Smooth muscle cell of the umbilical artery (primary cell): ENCODE measurements at places on chromosomes 3 and 15. TPM values are rescaled to one million over a fixed set of nuclear protein-coding genes. Genes with fewer than 3 reads are reported as not detected.

Gene HESX1
- 0.46 TPM in 1 of 2 replicates, not detected in the other for total RNA-seq

Gene SIAH2
- 31.2 and 40.9 TPM in 2 replicates for total RNA-seq

Gene ADAMTS17
- total RNA-seq = 0.30 and 0.37 TPM in 2 replicates

Gene APEH
- total RNA-seq = 115 and 140 TPM in 2 replicates

Gene GMNC
- 0.30 TPM in 1 of 2 replicates, not detected in the other for total RNA-seq

Gene ITIH1
- not detected in 2 replicates for total RNA-seq

Gene HCLS1
- 3.3 and 6.5 TPM in 2 replicates for total RNA-seq

Gene TRIM42
- not detected in 2 replicates for total RNA-seq

Gene SH2D7
- not detected in 2 replicates for total RNA-seq

Gene GABRG3
- total RNA-seq = under 0.01 and 0.42 TPM in 2 replicates

Gene CADM2
- 0.18 TPM in 1 of 2 replicates, not detected in the other for total RNA-seq

Gene PLSCR4
- total RNA-seq = 9.3 and 16.0 TPM in 2 replicates

Gene ARHGEF26
- total RNA-seq = 2.1 and 3.6 TPM in 2 replicates

Gene CHSY1
- 71.3 and 76.2 TPM in 2 replicates for total RNA-seq

Gene ATOSA
- 17.2 and 22.4 TPM in 2 replicates for total RNA-seq

Gene CAPN3
- total RNA-seq = 0.74 and 4.2 TPM in 2 replicates

Gene STRIT1
- total RNA-seq = not detected in 2 replicates
